ENCODE measurements at places on chromosomes 2 and 18.

DNA sequence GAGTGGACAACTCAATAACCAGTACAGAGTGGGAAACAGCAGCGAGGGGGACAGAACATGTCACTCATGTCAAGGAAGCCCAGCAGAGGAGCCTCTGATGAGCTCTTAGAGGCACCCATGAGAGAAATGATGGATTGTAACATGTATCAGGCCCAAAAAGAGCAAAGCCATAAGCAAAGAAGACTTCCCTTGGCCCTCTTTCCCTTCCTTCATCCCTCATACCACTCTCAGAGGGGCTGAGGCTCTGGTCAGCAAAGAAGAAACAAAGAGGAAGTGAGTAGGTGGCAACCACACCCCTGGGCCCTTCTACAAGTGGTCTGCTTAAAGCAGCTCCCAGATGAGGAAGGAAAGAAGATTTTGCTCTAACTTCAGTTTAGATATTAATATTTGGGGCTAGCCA, 112.8 kb downstream of the CDC42EP3 start:
- no peak for DNase-seq

- no peak for DNase-seq
Measured at GRCh38 chr2:45344502-45344901, 266.6 kb downstream of the SRBD1 start.

- DNase-seq = no peak
Measured at GRCh38 chr2:193088026-193088425, 893.3 kb upstream of the TMEFF2 start.

GRCh38 chr2:98072442-98072841, 14.5 kb upstream of the VWA3B start:
- DNase-seq = no peak

GRCh38 chr2:124478761-124479160, 453.7 kb downstream of the CNTNAP5 start:
- DNase-seq = no peak

- no peak for DNase-seq
Measured at GRCh38 chr2:230762317-230762896, 49.8 kb downstream of the CAB39 start.

- no peak for DNase-seq
Measured at GRCh38 chr2:217622205-217623060, 380.4 kb downstream of the TNS1 start.

- DNase-seq = no peak
Measured at GRCh38 chr18:27211569-27211968, 26.5 kb upstream of the CHST9 start.

DNA sequence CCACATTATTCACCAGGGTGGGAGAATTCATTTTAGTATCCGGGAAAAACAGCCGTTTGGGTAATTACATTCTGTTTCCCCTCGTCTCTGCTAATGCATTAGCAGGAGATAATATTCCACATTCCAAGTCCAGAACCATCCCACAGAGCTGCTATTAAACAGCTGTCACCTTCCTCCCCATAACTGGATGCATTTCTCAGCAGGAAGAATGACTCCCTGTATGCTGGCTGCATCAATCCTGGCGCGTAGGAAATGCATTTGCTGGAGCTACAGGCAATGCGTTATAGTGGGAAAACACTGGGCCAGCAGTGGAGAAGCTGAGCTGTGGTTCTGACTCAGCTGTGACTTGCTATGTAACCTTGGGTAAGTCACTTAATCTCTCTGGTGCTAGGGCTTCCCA, 246.0 kb downstream of the CLIP4 start:
- no peak for DNase-seq

DNA sequence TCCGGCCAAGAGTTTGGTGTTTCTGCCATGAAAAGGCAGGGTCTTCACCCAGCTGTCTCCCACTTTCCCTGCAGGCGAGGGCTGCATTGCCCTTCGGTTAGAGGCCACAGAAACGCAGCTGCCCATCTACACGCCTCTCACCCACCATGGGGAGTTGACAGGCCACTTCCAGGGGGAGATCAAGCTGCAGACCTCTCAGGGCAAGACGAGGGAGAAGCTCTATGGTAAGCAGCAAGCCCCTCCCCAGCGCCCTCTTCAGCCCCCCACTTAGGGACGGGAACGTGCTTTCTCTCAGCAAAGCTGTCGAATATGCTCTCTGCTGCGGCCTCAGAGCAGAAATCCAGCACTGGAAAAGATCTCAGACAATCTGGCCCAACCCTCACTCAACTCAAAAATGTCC, 57.7 kb upstream of the ATG16L1 start:
- DNase-seq = no peak

GRCh38 chr2:222938327-222938726, 77.5 kb downstream of the ACSL3 start:
- no peak for DNase-seq

DNA sequence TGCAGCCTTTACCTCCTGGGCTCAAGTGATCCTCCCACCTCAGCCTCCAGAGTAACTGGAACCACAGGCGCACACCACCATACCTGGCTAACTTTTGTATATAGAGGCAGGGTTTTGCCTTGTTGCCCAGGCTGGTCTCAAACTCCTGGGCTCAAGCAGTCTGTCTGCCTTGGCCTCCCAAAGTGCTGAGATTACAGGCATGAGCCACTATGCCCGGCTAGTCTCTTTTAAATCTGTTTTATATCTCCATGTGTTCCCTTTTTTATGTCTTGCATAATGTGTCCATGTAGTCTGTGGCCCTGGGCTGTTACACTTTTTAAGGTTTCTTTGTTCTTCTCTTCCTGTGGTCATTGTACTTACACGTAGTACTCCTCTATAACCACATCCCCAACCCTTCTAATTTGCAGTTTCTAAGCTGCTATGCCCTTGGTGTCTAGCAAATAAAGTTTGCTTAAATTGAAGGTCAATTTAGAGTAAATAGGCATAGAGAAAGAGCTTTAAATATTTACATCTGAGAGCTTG, 168.2 kb downstream of the MCFD2 start:
- DNase-seq = no peak

GRCh38 chr2:219569635-219570034, 1.7 kb downstream of the OBSL1 start:
- DNase-seq = no peak

GRCh38 chr2:123928358-123928757, 96.7 kb upstream of the CNTNAP5 start:
- no peak for DNase-seq

DNA sequence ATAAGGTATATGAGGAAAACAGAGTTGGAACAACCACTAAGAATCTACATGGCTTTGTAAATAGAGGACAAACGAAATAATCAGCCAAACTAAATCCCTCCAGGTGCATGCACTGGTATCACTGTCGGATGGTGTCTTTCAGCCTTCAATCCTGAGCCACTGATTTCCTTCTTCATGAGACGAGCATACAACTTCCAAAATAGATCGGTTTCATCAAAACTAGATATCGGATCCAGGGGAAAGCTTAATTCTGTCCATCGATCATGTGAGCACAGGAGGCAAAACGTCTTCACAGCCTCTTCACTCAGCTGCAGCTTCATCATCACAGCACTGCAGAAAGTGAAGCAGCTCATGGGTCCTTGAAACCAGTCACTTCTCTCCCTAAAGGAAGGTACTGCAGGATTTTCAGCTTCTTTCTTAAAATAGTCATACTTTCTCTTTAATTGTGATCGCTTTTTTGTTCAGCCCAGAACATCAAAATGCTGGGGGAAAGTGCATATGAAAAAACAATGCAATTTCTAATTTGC, 80.5 kb downstream of the DTNB start:
- no peak for DNase-seq

GRCh38 chr2:3420769-3421397, 41.4 kb downstream of the TRAPPC12 start:
- DNase-seq = no peak

DNA sequence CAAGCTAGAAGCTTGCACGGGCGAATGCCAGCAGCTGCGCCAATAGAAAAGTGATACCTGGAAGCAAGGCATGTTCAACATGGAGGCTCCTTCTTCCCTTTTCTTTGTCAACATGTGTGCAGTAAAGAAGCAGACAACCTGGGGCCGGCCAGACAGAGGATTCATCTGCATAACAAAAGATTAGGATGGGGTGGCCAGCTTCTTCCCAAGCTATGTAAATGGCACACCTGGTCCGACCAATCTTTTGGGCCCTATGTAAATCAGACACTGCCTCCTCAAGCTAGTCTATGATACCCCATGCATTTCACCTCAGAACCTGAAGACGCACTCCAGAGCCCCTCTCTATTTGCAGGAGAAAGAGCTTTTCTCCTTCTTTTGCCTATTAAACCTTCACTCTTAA, 66.4 kb upstream of the TGFA start:
- DNase-seq = no peak

DNA sequence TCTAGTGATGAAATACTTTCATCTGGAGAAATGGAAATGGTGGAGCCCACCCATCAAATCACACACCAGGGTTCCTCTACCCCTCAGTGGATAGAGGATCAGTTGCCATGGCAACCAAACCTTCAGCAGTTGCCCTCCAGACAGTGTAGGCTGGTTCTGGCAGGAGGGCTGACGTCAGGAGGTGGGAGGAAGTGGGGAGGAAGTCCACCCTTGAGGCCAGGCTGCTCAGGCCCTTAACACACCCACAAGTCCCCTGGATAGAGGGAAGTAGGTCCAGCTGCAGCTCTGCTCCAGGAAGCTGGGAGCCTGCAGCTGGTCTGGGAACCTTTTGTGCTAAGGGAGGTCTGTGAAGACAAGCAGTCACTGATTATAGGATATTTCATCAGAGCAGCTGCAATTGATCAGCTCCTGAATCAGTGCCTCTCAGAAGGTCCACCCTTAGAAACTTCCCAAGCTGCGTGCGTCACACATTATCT, 186.6 kb downstream of the MTX2 start:
- DNase-seq = no peak

DNA sequence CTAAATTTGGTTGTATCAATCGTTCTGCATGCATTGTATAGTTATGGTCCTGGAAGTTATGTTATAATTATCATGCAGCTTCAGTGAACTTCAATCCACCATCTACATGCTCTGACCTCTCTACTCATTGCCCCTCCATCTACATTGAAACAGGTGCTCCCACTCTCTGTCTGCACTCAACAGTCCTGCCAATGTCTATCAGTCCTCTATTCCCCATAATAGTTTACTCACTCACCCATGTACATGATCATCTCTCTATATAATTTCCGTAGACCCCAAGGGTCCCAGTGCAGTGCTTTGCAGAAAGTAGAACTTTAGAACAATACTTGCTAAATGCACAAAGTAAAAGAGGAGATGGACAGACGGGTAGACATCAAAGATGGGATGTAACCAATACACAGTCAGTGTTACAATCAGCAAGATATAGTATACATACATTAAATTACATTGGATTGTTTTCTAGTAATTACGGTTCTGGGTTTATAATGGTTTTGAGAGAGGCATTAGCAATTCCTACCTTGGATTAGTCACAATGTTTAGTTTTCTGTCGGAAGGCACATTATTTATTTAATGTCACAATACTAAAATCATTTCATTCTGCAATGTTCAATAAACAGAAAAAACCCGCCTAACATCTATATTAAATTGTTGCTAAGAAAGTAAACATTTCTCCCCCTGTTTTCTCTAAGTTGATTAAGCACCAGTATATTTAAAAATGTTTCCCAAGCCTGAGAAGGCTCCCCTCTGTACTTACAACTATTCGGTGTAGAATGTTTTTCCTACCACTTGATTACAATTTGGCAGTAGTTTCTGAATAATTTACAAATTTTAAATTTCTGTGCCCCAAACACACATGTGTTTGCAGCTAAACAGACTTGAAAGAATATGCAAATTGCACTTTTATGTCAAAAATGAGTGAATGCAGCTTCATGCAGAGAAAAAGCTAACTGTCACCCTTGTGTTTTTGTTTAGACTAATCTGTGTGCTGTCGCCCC, 94.4 kb upstream of the SIX2 start:
- DNase-seq = no peak

DNA sequence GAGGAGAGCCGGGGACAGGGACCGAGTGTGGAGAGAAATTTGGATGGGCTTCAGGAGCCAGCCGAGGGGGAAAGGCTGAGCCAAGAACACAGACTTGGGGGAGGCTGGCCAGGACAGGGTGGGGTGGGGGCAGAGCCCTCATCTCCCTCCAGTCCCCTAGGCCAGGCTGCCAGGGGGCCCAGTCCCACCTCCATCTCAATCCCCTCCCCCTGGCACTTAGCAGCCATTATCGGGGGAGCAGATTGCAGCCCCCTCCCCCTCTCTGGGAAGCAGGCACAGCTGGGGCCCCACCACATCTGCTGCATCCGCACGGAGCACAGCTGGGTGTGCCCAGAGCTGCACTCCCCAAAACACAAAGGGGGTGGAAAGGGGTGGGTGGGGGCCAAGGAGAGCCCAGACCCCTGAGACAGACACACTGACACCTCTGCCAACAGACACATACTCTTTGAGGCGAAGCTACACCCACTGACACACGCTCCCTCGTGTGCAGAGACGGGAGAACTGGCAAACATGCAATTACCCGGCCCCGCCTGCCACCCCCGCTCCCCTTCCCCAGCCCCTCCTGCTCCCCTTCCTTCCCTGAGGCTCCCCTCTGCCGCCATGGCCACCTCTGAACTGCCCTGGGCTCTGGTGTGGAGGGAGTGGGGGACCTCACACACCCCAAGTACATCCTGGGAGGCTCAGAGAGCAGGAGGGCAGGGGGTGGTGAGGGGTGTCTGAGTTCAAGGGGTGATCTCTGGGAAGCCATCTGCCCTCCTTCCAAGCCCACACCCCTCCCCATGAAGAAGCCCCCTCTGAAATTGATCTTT, 5.1 kb upstream of the ASIC4 start:
- DNase-seq = no peak

DNA sequence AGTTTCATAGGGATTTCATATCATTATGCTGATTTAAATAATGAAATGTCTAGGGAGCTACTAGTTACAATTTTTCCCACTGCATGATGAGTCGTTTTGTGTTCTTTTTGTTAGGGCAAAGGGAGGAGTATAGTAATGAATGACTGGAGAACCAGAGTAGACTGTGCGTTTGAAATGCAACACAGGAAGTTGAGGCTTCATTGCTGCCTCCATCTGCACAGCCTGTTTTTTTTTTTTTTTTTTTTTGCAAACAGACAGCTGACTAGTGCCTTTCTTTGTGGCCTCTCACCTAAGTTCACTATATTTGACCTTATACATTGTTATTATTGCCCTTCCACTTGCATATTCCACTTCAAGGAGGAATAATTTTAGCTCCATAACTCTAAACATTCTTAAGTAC, 286.7 kb upstream of the LRRTM1 start:
- no peak for DNase-seq

- DNase-seq = no peak
Measured at GRCh38 chr2:1685957-1686783, 58.1 kb downstream of the PXDN start.

DNA sequence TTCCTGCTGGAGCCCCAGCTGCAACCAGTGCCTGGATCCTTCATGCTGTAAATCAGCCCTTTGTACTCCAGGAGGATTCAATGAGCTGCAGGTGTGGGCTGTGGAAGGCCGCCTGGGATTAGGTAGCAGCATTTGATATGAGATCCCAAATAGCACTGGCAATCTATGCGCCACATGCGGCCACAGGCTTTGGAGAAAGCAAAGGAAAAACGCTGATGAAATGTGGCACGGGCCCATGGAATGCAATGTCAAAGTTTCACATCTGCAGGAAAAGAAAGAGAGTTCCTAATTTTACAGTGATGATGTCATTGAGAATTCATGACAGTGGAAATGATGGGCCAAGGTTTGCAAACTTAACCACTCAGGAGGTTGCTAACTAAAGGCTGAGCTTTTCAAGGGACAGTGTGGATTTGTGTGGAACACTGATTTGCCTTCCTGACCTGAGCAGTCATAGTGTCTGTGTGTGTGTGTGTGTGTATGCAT, 216.4 kb upstream of the OSR1 start:
- DNase-seq = no peak

- no peak for DNase-seq
Measured at GRCh38 chr18:69674292-69674877, 273.3 kb downstream of the CD226 start.

- no peak for DNase-seq
Measured at GRCh38 chr2:165544897-165545296, 75.4 kb downstream of the CSRNP3 start.

- no peak for DNase-seq
Measured at GRCh38 chr2:47503481-47504070, 100.6 kb downstream of the MSH2 start.
